Thyroid gland (tissue), 4 donors: ENCODE measurements at places on chromosomes 2 and 18. TPM values are rescaled to one million over a fixed set of nuclear protein-coding genes. Genes with fewer than 3 reads are reported as not detected.

Gene TMEM163
- total RNA-seq, result 1.6 TPM

Gene ANKRD29
- 4.6 TPM for total RNA-seq

DNA sequence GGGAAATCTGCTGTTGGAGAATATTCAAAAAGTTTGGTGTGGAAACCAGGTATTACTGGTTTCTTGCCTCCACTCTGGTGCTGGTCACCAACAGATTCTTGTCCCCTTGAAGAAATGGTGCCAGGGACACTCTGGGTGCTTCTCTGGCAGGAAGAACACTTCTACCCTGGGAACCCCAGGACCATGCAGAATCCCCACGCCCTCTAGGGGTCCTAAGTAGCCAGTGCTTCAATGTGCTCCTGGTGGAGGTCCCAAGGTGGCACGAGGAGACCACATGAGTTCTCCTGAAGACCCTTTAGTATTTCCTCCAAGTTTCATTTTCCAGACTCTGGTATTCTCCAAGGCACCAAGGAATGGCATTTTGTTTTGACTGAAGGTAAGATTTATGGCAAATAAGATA is 380.6 kb downstream of the TSN start:
- no peaks in the 10 kb centered on the region for H3K27me3 ChIP-seq
- H3K27ac ChIP-seq, result no peak overlapping the region
- no peak for DNase-seq
- H3K4me1 ChIP-seq, result no peaks in the 10 kb centered on the region
- H3K36me3 ChIP-seq, result no peaks in the 10 kb centered on the region
- H3K4me3 ChIP-seq, result no peak overlapping the region

- H3K4me3 ChIP-seq, result no peak overlapping the region
- H3K4me1 ChIP-seq, result peaks cover 1% of the 10 kb centered on the region
- no peak overlapping the region for H3K27ac ChIP-seq
- no peak for DNase-seq
Observed at GRCh38 chr2:55970500-55970899, 46.9 kb upstream of the EFEMP1 start.

- no peak for DNase-seq
- H3K4me1 ChIP-seq, result peaks cover 11% of the 10 kb centered on the region
- H3K4me3 ChIP-seq, result peak overlapping the region; percentile 25
- no peak overlapping the region for H3K27ac ChIP-seq
- H3K27me3 ChIP-seq, result peaks cover 18% of the 10 kb centered on the region
Observed at GRCh38 chr2:91442246-91442905, 2750.9 kb downstream of the RPIA start.

DNA sequence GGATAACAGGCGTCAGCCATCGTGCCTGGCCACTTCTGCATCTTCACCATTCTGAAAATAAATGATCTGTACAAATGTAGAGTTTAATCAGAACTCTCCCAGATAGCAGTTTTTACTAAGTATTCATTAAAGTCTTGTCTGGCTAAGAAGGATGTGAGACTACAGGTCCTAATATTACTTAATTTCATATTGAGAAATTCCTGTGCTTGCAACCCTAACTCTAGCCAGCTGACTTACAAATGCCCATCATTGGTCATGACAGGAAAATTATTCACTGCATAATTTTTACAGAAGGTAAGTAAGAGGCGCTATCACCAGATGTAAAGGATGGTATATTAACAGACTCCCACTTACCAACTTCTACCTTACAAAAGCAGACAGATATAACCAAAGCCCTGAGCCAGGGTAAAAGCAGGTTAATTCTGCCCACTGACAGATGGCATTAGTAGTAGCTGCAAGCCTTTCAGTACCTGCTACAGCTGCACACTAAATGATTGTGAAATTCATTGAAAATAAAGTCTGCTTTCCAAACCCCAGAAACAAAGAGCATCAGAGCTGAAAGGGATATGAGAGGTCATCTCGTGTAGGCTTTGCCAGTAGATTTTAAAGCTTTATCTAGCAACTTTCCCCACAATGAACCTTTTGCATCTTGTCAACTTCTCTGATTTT is 271.3 kb upstream of the STON1 start:
- H3K27me3 ChIP-seq, result no peaks in the 10 kb centered on the region
- DNase-seq, result no peak
- no peak overlapping the region for H3K4me3 ChIP-seq
- no peaks in the 10 kb centered on the region for H3K36me3 ChIP-seq

- no peaks in the 10 kb centered on the region for H3K36me3 ChIP-seq
- H3K27ac ChIP-seq, result no peak overlapping the region
- DNase-seq, result no peak
- no peaks in the 10 kb centered on the region for H3K4me1 ChIP-seq
Observed at GRCh38 chr2:82998781-82999180, 1460.3 kb downstream of the SUCLG1 start.

- DNase-seq, result no peak
- H3K27me3 ChIP-seq, result no peaks in the 10 kb centered on the region
- no peaks in the 10 kb centered on the region for H3K36me3 ChIP-seq
- peak overlapping the region; percentile 93 for H3K4me3 ChIP-seq
- peak overlapping the region; percentile 71 for H3K27ac ChIP-seq
Observed at GRCh38 chr18:62186499-62186773, 420 bp downstream of the PIGN start.

GRCh38 chr18:79396431-79397246 is 909 bp downstream of the NFATC1 start:
- H3K36me3 ChIP-seq, result no peaks in the 10 kb centered on the region
- H3K4me3 ChIP-seq, result no peak overlapping the region
- H3K27ac ChIP-seq, result peak overlapping the region; percentile 58
- peaks cover 35% of the 10 kb centered on the region for H3K4me1 ChIP-seq
- DNase-seq, result peak; percentile 63
- no peaks in the 10 kb centered on the region for H3K27me3 ChIP-seq

DNA sequence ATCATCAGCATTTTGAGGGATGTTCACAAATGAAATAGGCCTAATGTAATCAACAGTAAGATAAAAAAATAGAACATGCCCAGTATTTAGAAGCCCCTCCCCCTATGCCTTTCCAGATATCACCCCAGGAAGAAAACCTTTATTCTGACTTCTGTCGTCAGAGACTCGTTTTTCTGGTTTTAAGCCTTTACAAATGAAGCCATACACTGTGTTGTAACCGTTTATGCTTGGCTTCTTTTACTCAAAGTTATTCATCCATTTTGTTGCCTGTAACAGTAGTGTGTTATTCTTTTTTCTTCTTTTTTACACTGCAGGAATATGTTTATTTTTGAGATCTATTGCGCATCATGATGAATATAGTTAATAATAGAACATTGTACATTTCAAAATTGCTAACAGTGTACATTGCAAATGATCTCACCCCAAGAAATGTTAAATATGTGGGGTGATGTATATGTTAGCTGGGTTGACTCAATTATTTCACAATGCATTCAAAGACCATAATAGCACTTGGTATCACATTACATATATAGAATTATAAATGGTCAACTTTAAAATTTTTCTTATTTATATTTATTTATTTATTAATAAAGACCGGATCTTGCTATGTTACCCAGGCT is 28.1 kb upstream of the PNPT1 start:
- H3K27ac ChIP-seq, result no peak overlapping the region
- H3K4me3 ChIP-seq, result no peak overlapping the region
- H3K27me3 ChIP-seq, result no peaks in the 10 kb centered on the region
- no peaks in the 10 kb centered on the region for H3K4me1 ChIP-seq

GRCh38 chr2:101200676-101201075 is 49.5 kb upstream of the TBC1D8 start:
- no peak overlapping the region for H3K27ac ChIP-seq
- H3K4me3 ChIP-seq, result no peak overlapping the region
- H3K27me3 ChIP-seq, result no peaks in the 10 kb centered on the region
- no peak for DNase-seq
- no peaks in the 10 kb centered on the region for H3K36me3 ChIP-seq
- no peaks in the 10 kb centered on the region for H3K4me1 ChIP-seq
